Hippocampal formation (tissue), 2 donors: ENCODE measurements at places on chromosomes 2 and 18.

DNA sequence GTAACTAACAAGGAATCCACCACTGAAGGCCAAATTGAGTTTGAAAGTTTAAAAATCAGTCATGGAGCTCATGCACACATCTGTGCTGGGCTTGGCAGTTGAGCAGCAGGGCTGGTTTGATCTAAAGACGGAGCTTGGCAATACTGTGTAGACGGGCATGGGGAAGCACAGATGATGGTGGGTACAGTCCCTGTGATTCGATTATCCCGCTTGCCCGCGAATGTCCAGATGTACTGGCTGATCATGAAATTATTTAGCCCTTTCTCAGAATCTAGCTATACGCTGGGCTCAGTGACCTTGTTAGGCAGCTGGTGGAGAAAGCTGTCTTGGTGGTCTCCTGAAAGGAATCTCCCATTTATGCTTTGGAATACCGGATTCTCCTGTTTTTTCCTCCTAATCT is 74.8 kb upstream of the SOX11 start:
- no peak for DNase-seq

DNA sequence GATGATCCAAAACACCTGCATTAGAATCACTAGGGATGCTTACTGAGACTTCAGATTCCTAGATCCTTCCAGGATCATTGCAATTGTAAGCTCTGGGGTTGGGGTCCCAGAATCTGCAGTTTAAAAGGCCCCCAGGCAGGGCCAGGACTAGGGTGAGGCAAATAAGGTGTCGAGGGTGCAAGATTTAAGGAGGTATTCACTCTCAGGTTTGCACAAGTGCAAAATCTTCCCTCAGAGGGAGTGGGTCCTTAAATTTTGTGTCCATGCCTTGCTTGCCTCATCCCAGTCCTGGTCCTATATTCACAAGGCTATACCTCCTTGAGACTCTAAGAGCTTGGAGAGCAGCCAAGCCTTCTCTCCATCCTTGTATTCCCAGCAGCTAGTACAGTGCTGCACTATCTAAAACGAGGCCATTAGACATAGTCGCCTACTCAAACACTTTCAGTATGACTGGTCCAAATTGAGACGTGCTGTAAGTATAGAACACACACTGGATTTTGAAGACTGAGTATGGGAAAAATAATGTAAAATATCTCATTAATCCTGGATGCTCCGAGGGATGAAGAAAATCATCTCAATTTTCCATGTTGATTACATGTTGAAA is 31.6 kb upstream of the MREG start:
- DNase-seq, result no peak

GRCh38 chr18:7711495-7711894 is 144.4 kb downstream of the PTPRM start:
- no peak for DNase-seq

DNA sequence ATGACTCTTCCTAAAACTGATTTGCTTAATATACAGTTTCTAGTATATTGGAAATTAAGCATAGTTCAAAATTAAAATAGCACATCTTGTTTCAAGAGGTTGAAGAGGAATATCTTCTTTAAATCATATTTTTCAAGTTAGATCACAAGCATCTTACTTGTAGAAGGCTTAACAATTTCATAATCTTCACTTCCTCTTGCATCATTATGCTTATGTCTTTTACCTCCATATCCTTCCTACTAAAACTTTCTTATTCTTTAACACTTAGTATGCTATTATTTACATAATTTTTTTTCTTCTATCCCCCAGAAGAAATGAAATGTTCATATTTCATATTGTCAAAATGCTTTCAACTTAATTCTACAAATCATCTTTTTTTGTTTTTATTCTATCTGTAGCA is 1354.9 kb upstream of the TMEFF2 start:
- DNase-seq, result no peak

GRCh38 chr2:71798266-71799012 is 345.1 kb downstream of the DYSF start:
- DNase-seq, result no peak

DNA sequence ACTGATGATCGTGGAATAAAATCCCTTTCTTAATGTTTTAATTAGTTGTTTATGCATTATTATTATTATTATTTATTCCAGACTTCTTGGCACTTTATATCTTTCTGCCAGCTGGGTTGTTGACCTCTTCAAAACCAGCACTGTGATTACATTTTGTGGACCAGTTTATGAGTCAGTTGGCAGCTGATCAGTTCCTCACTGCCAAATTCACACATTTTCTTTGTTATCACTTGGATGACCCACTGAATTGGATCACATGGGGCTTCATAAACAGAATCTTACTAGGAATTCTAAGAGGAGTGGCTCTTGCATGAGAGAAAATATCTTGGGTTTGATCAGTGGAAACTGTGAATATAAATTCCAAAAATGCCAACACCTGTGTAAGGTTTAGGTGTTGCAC is 321.8 kb upstream of the SPRED2 start:
- no peak for DNase-seq
